Right cardiac atrium (tissue), 5 donors: ENCODE measurements at places on chromosomes 2 and 18. TPM values are rescaled to one million over a fixed set of nuclear protein-coding genes. Genes with fewer than 3 reads are reported as not detected.

DNA sequence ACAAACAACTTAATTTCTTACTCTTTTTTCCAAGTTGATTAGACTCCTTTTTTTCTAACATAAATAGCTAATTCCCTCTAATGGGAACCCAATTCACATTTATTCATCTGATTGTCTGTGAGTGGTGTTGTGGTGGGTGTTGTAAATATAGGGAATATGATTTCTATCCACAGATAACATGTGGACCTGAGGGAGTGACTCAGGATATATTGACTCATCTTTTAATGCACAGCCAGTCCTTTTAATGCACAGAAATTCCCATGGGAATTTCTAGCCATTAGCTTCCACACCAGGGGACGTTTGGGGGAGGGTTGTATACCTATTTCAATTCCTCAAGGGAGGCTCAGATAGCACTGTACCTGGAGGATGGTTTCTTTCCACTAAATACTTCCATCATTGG, 1339.6 kb upstream of the LRRTM1 start:
- no peak for DNase-seq

DNA sequence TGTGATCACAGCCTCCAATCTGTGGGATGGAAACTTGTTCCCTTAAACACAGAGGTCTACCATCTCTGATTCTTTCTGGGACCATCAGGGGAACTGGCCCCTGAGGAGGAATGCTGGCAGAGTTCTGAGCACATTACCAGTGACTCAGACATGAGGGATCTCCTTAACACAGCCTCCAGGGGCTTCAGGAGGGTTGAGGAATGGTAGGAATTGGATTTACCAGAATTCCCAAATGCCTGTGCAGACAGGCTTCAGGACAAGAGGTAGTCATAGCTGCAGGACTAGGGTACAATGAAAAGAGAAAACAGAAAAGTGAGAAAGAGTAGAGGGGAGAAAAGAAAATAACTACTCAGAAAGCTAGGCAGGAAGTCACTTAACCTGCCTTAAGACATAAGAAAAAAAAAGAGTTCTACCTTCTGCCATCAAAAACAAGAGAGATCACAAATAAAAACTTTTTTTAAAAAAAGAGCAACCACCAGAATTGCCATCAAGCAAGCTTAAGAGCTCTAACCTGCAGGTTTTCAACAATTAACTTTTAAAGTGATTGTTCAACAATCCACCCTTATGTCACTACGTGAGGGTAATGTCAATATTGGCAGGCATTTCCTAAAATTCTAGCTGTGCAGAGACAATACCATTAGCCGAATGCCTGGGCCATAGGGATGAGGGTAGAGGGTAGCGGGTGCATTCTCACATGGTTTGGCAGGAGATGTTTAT, 524.4 kb downstream of the BCL11A start:
- no peak for DNase-seq

- DNase-seq: peak; percentile 82
These were observed 15.4 kb upstream of the IGFBP5 start for GRCh38 chr2:216710551-216711301.

GRCh38 chr2:161983866-161984265, 90.1 kb downstream of the DPP4 start:
- no peak for DNase-seq

GREB1 gene
- 7.3 TPM for total RNA-seq
